ENCODE measurements at places on chromosomes 5 and 9.

DNA sequence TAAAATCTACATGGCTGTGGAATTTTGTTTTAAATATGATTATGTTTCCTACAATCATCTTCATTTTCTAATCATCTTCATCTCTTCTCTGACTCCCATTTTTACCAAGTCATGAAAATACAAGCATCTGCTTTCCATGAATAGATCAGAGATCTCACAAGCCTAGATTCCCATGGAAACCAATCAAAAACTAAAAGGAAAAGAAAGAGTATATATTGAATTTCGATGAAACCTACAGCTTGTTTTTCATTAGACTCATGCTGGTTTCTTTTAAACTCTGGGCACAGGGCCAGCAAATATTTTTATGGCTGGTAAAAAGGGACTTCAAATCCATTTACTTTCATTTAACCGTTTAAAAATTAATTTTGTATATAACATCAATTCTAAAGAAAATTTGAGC, 51.2 kb downstream of the INVS start:
- DNase-seq, result no peak

DNA sequence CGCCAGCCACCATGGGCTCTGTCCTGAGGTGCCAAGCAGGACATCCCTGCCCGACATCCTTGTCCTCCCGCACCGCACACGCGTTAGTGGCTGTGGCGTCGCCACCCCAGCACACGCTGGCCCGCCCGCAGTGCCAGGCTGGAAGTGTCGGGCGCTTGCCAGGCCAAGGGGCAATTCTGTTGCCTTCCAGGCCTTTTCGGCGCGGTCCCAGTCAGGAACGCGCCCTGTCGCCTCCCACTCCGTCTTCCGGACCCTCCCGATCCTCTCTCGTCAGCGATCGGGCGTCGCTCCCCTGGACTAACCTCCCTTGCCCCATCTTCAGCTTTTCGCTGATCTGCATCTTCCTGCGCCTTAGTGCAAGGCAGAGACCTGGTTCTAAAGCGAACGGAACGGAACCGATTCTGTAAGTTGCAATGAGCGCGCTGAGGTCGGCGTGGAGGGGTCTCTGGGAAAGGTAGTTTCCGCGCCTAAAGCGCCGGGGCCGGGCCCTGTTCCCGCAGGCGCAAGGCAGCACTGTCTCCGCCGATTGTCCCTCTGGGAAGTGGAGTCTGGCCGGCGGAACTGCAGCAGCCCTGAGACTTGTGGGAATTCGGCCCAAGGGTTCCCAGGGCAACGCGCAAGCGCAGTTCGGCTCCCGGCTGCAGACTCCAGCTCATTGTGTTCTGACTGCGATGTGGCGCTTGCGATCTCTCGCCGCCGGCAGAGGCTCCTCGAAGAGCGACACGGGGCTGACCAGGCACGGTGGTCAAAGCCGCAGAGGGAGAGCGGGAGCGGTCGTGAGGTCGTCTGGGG, at the start of gene ZNF454:
ZNF454 (plus strand) TSS at position 630 of the 792 bp plus-strand sequence. CDS start 1,594 bp downstream, outside the sequence.
- DNase-seq, result no peak

GRCh38 chr9:93686127-93686879, 109.9 kb downstream of the PHF2 start:
- no peak for DNase-seq

GRCh38 chr9:33718987-33719386, 76.4 kb upstream of the PRSS3 start:
- peak; percentile 15 for DNase-seq

DNA sequence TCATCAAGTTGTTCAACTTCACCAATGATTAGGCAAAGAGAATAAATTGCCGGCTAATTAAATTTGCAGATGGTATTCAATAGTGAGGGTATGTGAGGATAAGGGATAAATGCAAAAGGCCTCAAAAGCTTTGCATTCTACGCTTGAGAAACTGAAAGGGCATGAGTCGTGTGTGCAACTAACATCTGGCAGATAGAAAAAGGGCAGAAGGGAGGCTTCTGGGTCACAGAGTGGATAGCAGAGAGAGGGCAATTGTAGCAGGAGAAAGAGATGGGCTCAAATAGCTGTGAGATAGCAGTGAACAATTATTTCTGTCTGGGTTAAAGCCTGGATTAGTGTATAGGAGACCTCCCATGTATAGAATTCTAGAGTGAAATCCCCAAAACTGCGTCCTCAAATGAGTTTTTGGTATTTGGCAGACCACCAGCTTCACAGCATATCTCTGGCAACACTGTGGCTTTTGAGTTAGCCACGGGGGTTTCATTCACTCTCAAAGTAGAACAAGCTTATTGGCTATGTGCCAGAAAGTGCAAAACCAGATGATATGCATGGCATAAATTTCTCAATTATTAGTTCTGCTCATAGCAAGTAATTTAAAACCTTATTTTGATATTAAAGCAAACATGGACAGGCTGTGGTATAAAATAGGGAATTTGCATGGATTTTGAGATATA, 586.3 kb downstream of the BRINP1 start:
- DNase-seq, result no peak

- no peak for DNase-seq
Observed at GRCh38 chr5:37871023-37871815, 31.4 kb upstream of the GDNF start.

DNA sequence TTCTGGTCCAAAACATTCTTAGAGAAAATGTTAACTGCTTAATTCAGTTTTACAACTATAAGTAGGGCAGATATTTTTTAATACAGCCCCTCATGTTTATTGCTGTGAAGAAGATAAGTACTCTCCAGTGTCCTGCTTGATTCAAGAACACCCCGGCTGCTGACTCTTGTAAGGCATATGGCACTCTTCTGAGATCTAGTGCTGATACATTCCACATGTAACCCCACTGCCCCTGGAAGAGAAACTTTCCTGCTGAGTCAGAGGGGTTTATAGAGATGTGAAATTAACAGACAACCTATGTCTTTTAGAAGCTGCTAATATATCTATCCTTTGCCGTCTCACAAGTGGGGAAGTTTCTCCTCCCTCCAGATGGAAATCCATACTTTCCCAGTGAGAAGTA, 1.0 kb upstream of the MINAR2 start:
- no peak for DNase-seq

GRCh38 chr5:135466178-135467050, 14.3 kb upstream of the TIFAB start:
- peak; percentile 78 for DNase-seq

DNA sequence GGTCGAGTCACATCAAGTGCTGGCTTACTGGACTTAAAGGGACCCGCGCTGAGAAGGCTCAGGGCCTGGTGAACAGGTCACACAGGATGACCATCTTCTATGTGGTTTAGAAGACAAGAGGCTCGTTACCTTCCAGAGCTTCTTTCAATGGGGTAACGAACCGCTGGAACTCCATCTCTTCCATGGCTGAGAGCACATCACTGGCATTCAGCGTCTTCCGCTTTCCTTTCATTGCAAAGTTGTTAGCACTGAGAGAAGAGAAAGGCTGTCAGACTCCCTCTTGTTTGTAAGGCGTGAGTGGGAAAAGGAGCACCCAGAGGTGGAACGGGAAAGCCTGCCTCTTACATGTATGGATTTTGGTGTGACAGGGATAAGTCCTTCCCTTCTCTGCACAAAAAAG, 994 bp downstream of the POLE3 start:
- DNase-seq, result peak; percentile 21

GRCh38 chr5:1118231-1118698, 6.4 kb upstream of the SLC12A7 start:
- DNase-seq, result no peak

DNA sequence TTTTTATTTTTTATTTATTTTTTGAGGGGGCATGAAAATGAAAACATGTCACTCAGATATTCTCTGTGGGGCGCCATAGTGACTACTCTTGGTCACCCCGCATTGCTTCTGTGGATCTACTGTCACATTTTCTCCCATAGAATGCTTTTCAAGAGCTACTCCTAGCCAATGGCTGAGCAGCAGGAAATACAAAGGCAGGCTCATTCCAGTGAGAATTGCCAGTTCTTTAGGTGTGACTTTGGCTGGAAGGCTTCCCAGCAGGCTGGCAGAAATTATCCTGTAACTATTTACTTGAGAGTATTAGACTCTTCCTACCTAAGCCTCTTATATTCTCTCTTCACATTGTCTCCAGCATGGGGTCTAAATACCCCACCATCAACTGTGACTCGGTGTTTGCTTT, 21.0 kb upstream of the PTPRD start:
- no peak for DNase-seq

- DNase-seq, result no peak
Observed at GRCh38 chr5:173989432-173990082, 587 bp downstream of the C5orf47 start.

DNA sequence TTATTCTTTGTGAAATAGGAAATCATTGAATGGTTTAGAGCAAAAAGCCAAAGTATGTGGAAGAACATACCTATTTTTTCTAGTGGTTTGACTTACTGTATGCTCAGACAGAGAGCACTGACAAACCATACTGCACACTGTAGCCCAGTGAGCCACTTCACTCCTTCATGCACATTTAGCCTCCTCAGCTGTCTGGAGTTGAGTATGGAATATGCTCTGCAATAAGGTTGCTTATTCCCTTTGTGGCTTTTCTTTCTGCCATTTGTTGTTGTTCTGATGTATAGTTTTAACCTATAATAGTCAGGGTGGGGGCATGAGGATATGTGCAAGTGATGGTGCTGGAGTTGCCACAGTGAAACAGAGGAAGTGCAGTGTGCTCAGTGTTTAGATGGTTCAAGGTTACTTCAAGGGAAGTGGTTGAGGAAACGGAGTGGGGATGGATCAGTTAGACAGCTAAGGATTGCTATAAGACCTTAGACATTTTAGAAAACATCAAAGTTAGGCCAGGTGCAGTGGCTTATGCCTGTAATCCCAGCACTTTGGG, 100.7 kb downstream of the CDC42SE2 start:
- DNase-seq, result peak; percentile 71

DNA sequence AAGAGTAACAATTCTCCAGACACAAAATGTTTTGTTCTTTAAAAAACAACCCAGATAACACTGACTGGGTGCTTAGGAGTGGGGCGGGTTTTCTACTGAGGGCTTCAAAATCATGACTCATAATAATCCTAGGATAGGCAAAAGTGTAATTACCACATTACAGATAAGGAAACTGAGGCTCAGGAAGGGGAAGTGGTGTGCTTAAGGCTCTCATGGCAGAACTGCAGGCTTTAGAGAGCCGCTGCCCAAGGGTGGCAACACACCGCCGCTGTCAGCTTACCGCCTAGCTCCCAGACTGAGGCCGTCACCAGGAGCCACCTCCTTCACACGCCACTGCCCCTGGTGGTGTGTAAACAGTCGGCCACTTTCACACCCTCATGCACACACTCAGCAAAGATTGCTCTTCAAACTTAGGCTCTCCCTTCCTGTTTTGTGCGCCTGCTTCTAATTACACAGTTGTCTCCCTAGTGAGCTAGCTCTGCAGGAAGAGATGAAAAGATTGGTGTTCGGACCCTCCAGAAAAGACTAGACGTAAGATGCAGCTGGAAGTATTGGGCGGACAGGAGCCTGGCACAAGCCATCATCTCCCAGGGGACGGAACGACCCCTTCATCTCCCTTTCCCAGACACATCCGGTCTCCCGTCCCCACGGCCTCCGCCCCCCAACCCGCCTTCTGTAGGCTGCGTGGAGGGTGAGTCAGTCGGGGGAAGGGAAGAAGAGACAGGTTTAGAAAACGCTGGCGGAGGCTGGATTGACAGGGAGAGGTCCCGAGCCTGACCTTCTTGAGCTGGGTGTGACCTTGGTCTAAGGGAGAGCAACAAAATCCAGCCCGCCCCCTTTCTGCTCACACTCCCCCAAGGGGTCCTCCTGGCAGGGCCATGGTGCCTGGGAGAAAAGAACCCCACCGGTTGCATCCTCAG, 162.7 kb downstream of the SYK start:
- no peak for DNase-seq

- no peak for DNase-seq
Observed at GRCh38 chr5:43104057-43104456, 16.7 kb upstream of the ZNF131 start.

DNA sequence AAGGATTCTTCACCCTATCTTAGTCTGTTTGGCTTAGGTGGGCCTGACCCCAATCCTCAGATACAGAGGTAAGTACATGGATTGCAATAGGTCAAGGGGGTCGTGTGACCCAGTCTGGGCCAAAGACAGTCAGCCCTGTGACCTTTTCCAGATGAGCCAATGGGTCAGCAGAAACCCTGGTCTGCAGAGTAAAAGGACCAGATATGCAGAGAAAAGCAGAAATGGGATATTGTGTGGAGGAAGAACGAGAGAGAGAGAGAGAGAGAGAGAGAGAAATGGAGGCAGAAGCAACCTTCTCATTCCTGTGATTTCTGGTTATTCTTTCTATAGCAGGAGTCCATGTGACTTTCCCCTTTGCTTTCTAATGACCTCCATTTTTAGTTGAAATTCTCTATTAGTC, 40.4 kb upstream of the CRB2 start:
- no peak for DNase-seq

- DNase-seq, result no peak
Observed at GRCh38 chr9:120481248-120481647, 98.7 kb downstream of the CDK5RAP2 start.

- DNase-seq, result peak; percentile 93
Observed at GRCh38 chr5:73519531-73520283, 21.5 kb downstream of the BTF3 start.

DNA sequence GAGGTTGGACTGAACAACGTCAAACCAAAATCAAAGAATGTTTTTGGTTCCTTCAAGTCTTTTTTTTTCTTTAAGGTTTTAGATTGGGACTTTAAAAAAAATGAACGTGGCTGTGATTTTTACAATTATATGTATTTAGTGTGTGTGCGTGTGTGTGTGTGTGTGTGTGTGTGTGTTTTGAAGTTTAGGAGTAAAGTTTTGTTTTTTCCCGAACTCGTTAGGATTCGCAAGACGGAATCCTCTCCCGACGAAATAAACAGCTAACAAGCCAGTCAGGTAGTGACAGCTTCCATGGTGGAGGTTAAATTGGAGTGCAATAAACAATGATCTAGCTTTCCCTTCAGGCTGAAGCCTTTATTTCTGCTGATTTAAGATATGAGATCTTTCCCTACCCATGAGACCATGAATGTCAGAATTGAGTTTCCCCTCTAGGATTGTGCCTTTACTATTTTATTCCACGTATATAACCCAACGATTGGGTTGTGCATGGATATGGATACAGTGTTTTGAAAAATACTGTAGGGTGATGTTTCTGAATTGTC, 1.2 kb downstream of the KIAA1958 start:
- no peak for DNase-seq

DNA sequence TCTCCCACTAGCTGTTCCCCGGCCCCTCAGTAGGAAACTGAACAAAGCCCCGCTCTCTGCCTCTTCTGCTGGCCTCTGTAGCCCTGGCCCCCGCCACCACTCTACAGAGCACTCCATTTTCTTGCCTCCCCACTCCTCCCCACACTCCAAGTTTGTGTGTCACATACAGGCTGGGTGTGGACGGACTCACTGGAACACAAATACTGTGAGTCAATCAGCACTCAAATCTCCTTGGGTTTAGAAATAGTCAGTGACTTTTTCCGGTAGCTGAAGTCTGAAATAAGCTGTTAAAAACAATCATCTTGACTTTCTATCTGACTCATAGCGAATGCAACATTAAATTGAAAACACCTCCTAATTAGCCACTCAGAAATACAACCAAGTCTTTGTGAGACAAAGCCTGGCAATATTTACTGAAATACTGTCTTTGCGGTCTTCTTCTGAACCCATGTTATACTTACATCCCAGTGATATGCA, 122.5 kb downstream of the LHFPL2 start:
- DNase-seq, result no peak

GRCh38 chr9:128365525-128365924, 5.6 kb upstream of the URM1 start:
- DNase-seq, result no peak

- DNase-seq, result peak; percentile 7
Observed at GRCh38 chr5:120405286-120405864, 58.7 kb upstream of the PRR16 start.

Data from Kasumi-1 (cell line).